Sigmoid colon (tissue), 7 donors: ENCODE measurements at places on chromosomes 4 and X. TPM values are rescaled to one million over a fixed set of nuclear protein-coding genes. Genes with fewer than 3 reads are reported as not detected.

- no peak for DNase-seq
- no peaks in the 10 kb centered on the region for H3K4me1 ChIP-seq
- H3K36me3 ChIP-seq, result no peaks in the 10 kb centered on the region
- no peak overlapping the region for H3K27ac ChIP-seq
- H3K4me3 ChIP-seq, result no peak overlapping the region
Measured at GRCh38 chr4:155608225-155608885, 58.3 kb upstream of the GUCY1A1 start.

GRCh38 chr4:79743014-79743413, 330.0 kb downstream of the ANTXR2 start:
- no peak overlapping the region for H3K4me3 ChIP-seq
- H3K4me1 ChIP-seq, result peaks cover 7% of the 10 kb centered on the region
- H3K27ac ChIP-seq, result no peak overlapping the region
- DNase-seq, result peak; percentile 50

- H3K4me1 ChIP-seq, result no peaks in the 10 kb centered on the region
- no peaks in the 10 kb centered on the region for H3K27me3 ChIP-seq
- DNase-seq, result no peak
- H3K27ac ChIP-seq, result no peak overlapping the region
- H3K4me3 ChIP-seq, result no peak overlapping the region
Measured at GRCh38 chr4:33381816-33382215, 2661.6 kb downstream of the PCDH7 start.

Gene GPR119
- not detected for total RNA-seq

- peaks cover 9% of the 10 kb centered on the region for H3K36me3 ChIP-seq
- peaks cover 12% of the 10 kb centered on the region for H3K4me1 ChIP-seq
- peak within 1 kb of the TSS; percentile 87 for H3K27ac ChIP-seq
- peak; percentile 97 for DNase-seq
- no peaks in the 10 kb centered on the region for H3K27me3 ChIP-seq
Measured at GRCh38 chrX:55717521-55718497, at the start of gene RRAGB. TSS of gene RRAGB (plus strand) at chrX:55717749. CDS start at chrX:55718328, 579 bp downstream.

DNA sequence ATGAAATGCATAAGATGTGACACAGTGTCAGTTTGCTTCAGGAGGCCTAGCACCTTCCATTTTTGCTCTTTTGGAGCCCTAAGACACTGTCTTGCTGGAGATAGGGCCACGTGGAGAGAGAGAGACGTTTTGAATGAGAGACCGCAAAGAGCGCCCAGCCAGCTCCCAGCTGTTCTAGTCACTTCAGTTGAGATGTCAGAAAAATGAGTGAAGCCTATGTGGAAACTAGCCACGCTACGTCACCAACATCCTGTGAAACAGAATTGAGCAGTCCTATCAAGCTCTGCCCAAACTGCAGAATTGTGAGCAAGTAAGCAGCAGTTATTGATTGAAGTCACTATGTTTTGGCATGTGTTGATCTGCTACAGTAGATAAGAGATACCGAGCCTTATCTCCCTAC, 13.1 kb downstream of the GPR82 start:
- no peak overlapping the region for H3K4me3 ChIP-seq
- H3K27me3 ChIP-seq, result no peaks in the 10 kb centered on the region
- no peaks in the 10 kb centered on the region for H3K4me1 ChIP-seq
- no peak overlapping the region for H3K27ac ChIP-seq
- DNase-seq, result no peak

GRCh38 chr4:185520119-185520518, 15.2 kb downstream of the PDLIM3 start:
- H3K27ac ChIP-seq, result peak overlapping the region; percentile 24
- DNase-seq, result no peak
- H3K4me3 ChIP-seq, result no peak overlapping the region
- H3K4me1 ChIP-seq, result peaks cover 6% of the 10 kb centered on the region
- peaks cover 65% of the 10 kb centered on the region for H3K36me3 ChIP-seq
- no peaks in the 10 kb centered on the region for H3K27me3 ChIP-seq

Gene F8A3
- total RNA-seq, result 11.3 TPM

DNA sequence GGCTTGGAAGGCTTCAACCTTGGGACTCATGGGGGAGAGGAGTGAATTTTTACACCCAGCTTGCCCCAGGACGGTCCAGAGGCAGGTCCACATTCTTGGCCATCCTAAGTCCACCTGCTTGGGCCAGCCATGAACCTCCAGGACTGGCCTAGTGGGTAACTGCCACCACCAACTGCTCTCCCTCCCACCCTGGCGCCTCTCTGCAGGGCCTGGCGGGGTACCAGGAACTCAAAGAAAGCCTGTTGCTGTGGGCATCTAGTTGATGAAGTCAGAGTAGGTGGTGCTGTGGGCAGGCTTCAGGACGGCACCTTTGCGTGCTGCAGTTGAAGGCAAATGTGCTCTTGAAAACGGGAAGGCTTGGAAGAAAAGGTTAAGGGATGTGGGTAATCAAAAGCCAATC, 12.0 kb downstream of the BCOR start:
- H3K27ac ChIP-seq, result peak overlapping the region; percentile 83
- no peaks in the 10 kb centered on the region for H3K36me3 ChIP-seq
- no peak for DNase-seq
- no peak overlapping the region for H3K4me3 ChIP-seq
- H3K4me1 ChIP-seq, result peaks cover 88% of the 10 kb centered on the region

- H3K36me3 ChIP-seq, result no peaks in the 10 kb centered on the region
- no peak overlapping the region for H3K4me3 ChIP-seq
- DNase-seq, result no peak
- no peak overlapping the region for H3K27ac ChIP-seq
- H3K27me3 ChIP-seq, result no peaks in the 10 kb centered on the region
Measured at GRCh38 chr4:35836596-35836995, 407.7 kb downstream of the ARAP2 start.

GRCh38 chrX:119218198-119218597, 17.9 kb upstream of the PGRMC1 start:
- H3K4me3 ChIP-seq, result no peak overlapping the region
- no peaks in the 10 kb centered on the region for H3K4me1 ChIP-seq
- no peak overlapping the region for H3K27ac ChIP-seq
- H3K36me3 ChIP-seq, result no peaks in the 10 kb centered on the region
- H3K27me3 ChIP-seq, result no peaks in the 10 kb centered on the region

GRCh38 chrX:152165033-152165743, 26.8 kb upstream of the MAGEA10 start:
- H3K4me3 ChIP-seq, result no peak overlapping the region
- H3K27me3 ChIP-seq, result no peaks in the 10 kb centered on the region
- H3K4me1 ChIP-seq, result no peaks in the 10 kb centered on the region
- no peak overlapping the region for H3K27ac ChIP-seq
- DNase-seq, result no peak

GRCh38 chr4:88600176-88600838, 8.0 kb downstream of the HERC3 start:
- H3K36me3 ChIP-seq, result peaks cover 15% of the 10 kb centered on the region
- DNase-seq, result no peak
- H3K4me3 ChIP-seq, result no peak overlapping the region
- H3K27ac ChIP-seq, result peak overlapping the region; percentile 65
- H3K27me3 ChIP-seq, result no peaks in the 10 kb centered on the region

Gene PHOX2B
- 3.3 TPM for total RNA-seq

- no peaks in the 10 kb centered on the region for H3K4me1 ChIP-seq
- DNase-seq, result no peak
- H3K27ac ChIP-seq, result no peak overlapping the region
- no peak overlapping the region for H3K4me3 ChIP-seq
- no peaks in the 10 kb centered on the region for H3K27me3 ChIP-seq
Measured at GRCh38 chr4:184959786-184960185, 58.5 kb upstream of the HELT start.

Gene GPAT3
- total RNA-seq, result 17.2 TPM

Gene TMEM154
- total RNA-seq, result 0.55 TPM

DNA sequence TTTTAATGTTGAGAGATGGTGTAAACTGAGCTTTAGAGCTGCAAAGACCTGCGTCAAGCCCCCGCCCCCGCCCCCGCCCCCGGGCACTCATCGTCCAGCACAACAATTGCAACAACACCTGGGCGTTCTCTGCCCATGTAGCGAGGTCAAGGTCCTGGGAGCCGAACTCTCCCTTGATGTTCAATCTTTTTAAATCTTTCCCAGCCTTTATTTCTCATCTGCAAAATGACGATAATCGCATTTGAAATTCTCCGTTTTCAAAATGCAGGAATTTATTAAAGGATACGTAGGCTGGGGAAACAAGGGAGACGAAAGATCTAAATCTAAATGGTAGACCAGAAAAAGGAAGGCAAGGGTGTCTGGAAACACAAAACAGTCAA, 648 bp upstream of the MSMO1 start:
- no peaks in the 10 kb centered on the region for H3K27me3 ChIP-seq
- H3K27ac ChIP-seq, result peak overlapping the region; percentile 84
- no peaks in the 10 kb centered on the region for H3K36me3 ChIP-seq
- H3K4me3 ChIP-seq, result peak overlapping the region; percentile 78
- DNase-seq, result no peak

Gene WDR17
- total RNA-seq, result 11.0 TPM

- no peak overlapping the region for H3K4me3 ChIP-seq
- no peaks in the 10 kb centered on the region for H3K4me1 ChIP-seq
- no peak overlapping the region for H3K27ac ChIP-seq
- H3K36me3 ChIP-seq, result no peaks in the 10 kb centered on the region
Measured at GRCh38 chr4:24664956-24665355, 80.6 kb upstream of the DHX15 start.

GRCh38 chr4:186848437-186848836, 124.8 kb upstream of the FAT1 start:
- no peak overlapping the region for H3K4me3 ChIP-seq
- no peaks in the 10 kb centered on the region for H3K27me3 ChIP-seq
- H3K36me3 ChIP-seq, result no peaks in the 10 kb centered on the region
- H3K4me1 ChIP-seq, result peaks cover 12% of the 10 kb centered on the region

- H3K4me3 ChIP-seq, result no peak overlapping the region
- no peaks in the 10 kb centered on the region for H3K27me3 ChIP-seq
- DNase-seq, result no peak
- H3K4me1 ChIP-seq, result no peaks in the 10 kb centered on the region
- H3K36me3 ChIP-seq, result no peaks in the 10 kb centered on the region
Measured at GRCh38 chr4:37747772-37748330, 61.7 kb upstream of the RELL1 start.

Gene P2RY8
- 0.28 TPM for total RNA-seq

DNA sequence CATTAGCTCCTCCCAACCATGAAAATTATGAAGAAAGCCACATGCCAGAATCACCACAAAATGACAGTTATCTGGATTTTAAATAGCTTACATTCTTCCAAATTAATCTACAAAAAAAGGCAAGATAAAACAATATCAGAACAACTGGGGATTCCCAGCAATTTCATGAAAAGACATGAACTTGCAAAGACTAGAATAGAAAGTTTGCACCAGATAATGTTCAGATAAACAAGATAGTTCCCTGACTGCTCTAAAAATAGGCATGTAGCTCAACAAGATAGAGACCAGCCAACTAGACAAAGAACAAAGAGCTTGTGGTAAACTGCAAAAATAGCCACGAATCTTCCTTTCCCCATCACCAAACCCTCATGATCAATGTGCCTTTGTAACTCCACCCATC, 30.3 kb upstream of the DDX53 start:
- no peak overlapping the region for H3K4me3 ChIP-seq
- no peak overlapping the region for H3K27ac ChIP-seq
- H3K27me3 ChIP-seq, result no peaks in the 10 kb centered on the region
- H3K36me3 ChIP-seq, result no peaks in the 10 kb centered on the region
- H3K4me1 ChIP-seq, result no peaks in the 10 kb centered on the region

Gene ANXA3
- 17.8 TPM for total RNA-seq

DNA sequence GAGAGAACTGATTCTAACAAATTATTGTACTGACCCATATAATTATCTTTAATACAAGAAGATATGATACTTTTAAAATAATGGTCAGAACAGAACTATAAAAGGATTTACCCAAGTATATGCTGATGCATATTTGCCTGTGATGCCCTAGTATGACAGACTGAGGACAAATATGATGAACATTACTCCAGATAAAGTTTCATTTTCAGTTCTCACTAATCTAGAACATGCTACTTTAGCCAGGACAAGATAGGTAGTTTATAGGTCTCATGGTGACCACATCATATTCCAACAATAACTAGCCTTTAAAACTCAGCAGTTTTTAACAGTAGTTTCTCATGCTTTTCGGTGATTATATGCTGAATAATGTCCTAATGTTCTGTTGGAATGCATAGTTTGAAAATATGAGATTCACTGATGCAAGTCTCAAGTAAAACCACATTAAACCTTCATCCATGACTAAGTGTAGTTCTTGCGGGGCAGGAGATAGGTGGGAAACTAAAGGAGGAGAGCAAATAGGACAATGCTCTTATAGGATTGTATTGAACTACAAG, 295.2 kb upstream of the AGA start:
- no peaks in the 10 kb centered on the region for H3K27me3 ChIP-seq
- DNase-seq, result no peak
- H3K4me1 ChIP-seq, result no peaks in the 10 kb centered on the region
- H3K27ac ChIP-seq, result no peak overlapping the region
- no peak overlapping the region for H3K4me3 ChIP-seq

Gene ERCC6L
- total RNA-seq, result not detected

DNA sequence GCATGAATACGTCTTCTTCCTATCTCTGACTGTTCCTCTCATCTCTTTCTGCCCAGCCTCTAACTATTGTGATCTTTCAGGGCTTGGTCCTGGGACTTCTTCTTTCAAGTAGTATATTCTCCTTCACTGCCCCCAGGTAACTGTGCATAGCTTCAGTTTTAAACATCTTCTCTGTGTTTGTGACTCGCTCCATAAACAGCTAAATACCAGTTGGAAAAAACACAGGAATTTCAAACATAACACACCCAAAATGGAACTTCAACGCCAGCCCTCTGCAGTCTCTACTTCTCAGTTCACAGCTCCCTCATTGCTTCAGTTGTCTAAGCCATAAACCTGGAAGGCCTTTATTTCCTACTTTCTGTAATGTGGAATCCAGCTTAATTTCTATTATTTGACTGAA, 16.6 kb downstream of the TRIML2 start:
- no peaks in the 10 kb centered on the region for H3K4me1 ChIP-seq
- no peak for DNase-seq
- H3K36me3 ChIP-seq, result no peaks in the 10 kb centered on the region
- no peak overlapping the region for H3K4me3 ChIP-seq
- no peak overlapping the region for H3K27ac ChIP-seq
- H3K27me3 ChIP-seq, result no peaks in the 10 kb centered on the region

GRCh38 chrX:9687899-9688298, 77.7 kb downstream of the GPR143 start:
- H3K27ac ChIP-seq, result no peak overlapping the region
- no peak overlapping the region for H3K4me3 ChIP-seq
- H3K36me3 ChIP-seq, result peaks cover 19% of the 10 kb centered on the region
- no peaks in the 10 kb centered on the region for H3K4me1 ChIP-seq

- H3K27ac ChIP-seq, result peak overlapping the region; percentile 66
- H3K36me3 ChIP-seq, result no peaks in the 10 kb centered on the region
- no peaks in the 10 kb centered on the region for H3K27me3 ChIP-seq
- H3K4me3 ChIP-seq, result no peak overlapping the region
Measured at GRCh38 chr4:150368667-150369066, 213.3 kb upstream of the MAB21L2 start.

GRCh38 chrX:153909024-153909979, 4.8 kb downstream of the AVPR2 start:
- no peak overlapping the region for H3K27ac ChIP-seq
- H3K27me3 ChIP-seq, result no peaks in the 10 kb centered on the region
- H3K4me3 ChIP-seq, result no peak overlapping the region
- H3K36me3 ChIP-seq, result no peaks in the 10 kb centered on the region

- DNase-seq, result no peak
- H3K27ac ChIP-seq, result no peak overlapping the region
Measured at GRCh38 chr4:144531841-144532240, 114.1 kb upstream of the HHIP start.

- peak; percentile 79 for DNase-seq
- H3K36me3 ChIP-seq, result peaks cover 6% of the 10 kb centered on the region
- peaks cover 18% of the 10 kb centered on the region for H3K4me1 ChIP-seq
- peak overlapping the region; percentile 49 for H3K27ac ChIP-seq
- no peaks in the 10 kb centered on the region for H3K27me3 ChIP-seq
Measured at GRCh38 chr4:151674804-151675391, 85.9 kb downstream of the GATB start.
